ENCODE measurements at places on chromosomes 1 and 21.

GRCh38 chr1:89464008-89464407 is 60.6 kb upstream of the LRRC8B start:
- no peak for DNase-seq

GRCh38 chr1:24154215-24154614 is 11.3 kb upstream of the IL22RA1 start:
- no peak for DNase-seq

GRCh38 chr1:155909894-155910293 is 1.3 kb downstream of the RIT1 start:
- no peak for DNase-seq

- DNase-seq: no peak
These were observed 63.1 kb downstream of the TOR1AIP2 start for GRCh38 chr1:179814546-179814838.

- no peak for DNase-seq
These were observed 13.4 kb downstream of the ZCCHC17 start for GRCh38 chr1:31310198-31310597.

- DNase-seq: no peak
These were observed 642.9 kb downstream of the AJAP1 start for GRCh38 chr1:5297180-5297885.

DNA sequence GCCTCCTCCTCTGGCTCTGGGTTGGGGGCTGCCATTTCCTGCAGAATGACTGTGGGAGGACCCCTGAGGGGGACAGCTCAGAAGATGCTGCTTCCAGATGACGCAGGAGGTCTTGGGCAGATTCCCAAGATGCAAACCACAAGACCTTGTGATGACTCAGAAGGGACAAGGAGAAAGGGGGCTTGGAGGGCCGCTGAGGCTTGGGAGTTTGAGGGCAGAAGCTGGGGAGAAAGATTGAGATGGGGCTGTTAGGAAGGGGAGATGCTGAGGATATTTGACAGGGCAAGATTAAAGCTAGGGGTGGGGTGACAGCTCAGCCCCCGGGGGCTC is 7.5 kb downstream of the PTPRU start:
- DNase-seq: no peak

DNA sequence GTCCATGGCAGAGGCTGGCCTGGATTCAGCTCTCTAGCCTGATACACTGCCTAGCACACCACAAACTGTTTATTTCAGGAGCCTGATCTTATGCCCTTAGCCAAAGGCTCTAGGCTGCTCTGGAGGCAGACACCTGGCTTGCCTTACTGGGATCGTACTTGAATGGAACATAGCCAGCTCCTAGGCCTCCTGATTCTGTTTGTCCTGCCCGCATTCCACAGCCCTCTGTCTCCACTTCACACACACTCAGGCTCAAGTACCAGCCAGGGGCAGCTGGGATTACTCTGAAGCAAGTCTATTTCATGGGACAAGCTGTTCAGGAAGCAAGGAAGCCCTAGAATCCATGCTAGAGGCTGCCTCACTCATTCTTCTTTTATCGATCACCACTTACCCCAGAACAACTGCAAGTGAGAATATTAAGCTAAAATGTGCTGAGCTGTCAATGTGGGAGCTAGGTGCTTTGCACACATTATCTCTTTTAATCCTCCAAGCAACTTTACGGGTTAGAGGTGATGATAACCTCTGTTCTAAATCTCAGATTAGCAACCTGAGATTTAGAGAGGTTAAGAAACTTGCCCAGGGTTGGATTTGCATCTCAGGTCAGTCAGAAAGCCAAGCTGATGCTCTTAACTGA is 31.1 kb upstream of the CYP4B1 start:
- DNase-seq: no peak

DNA sequence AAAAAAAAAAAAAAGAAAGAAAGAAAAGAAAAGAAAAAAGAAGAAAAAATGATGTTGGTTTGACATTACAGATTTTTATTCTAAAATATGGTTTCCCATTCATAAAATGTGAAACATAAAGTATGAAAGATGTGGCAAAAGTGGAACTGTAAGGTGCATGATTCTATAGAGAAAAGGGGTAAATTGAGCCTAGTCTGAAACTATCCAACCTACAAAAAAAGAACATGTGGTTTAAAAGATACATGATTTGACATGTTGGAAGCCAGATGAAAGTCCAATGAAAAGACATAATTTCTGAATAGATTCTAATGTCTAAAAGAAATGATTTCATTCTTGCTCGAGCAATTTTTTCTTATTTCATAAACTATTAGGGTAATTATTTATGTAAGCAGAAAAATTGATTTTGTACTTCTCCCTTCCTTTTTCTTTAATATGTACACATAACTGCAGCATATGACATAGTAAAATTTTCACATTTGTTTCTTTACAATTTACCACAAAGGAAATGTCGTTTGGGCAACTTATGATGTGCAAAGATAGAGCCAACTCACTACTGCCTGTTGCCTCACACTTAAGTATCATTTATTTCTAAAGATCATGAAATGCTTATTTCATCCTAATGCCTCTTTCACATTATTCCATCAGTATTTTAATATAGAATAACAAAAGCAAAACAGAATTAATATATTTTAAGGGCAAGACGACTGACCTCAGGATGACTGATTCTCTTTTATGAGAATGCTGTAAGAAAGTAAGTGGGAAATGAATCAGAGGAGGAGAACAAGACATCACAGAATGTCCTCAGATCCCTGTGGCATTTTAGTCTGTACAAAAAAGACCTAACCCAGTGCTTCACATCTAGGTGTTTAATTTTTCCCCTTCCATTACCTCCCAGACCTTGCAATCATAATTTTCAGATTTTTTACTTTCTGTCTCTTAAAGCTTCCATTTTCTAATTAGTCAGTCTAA is 165.8 kb upstream of the HMCN1 start:
- DNase-seq: no peak

- DNase-seq: no peak
These were observed 40.3 kb upstream of the CCDC190 start for GRCh38 chr1:162901243-162901642.

- no peak for DNase-seq
These were observed 6.8 kb downstream of the TRNP1 start for GRCh38 chr1:27000090-27000816.

- peak; percentile 30 for DNase-seq
These were observed 181.2 kb upstream of the GALNT2 start for GRCh38 chr1:229885568-229886495.

DNA sequence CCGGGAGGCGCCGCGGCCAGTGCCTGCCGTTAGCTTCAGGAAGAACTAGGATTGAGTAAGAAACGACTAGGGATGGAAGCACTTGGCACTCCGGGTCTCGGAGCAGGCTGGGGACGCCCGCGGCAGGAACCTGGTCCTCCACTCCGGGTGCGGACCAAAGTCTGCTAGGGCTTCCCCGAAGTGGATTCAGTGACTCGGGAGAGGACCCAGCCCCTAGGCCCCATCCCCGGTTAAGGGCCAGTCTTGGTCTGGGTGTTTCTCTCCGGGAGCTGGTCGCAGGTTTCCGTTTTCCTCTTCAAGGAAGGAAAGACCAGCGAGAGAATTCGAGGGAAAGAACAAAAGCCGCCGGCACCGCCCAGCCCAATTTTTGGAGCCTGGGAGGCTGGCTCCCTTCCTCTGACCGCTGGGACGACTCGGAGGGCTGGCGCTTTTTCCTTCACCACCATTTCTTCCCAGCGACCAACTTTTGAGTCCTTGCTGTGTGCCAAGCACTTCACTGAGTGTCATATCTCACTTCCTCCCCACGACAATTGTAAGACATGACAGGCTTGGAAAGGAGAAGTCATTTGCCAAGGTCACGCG is 16.8 kb upstream of the STMN1 start:
- DNase-seq: peak; percentile 80

GRCh38 chr1:21852282-21853130 is 40.4 kb downstream of the LDLRAD2 start:
- DNase-seq: no peak

DNA sequence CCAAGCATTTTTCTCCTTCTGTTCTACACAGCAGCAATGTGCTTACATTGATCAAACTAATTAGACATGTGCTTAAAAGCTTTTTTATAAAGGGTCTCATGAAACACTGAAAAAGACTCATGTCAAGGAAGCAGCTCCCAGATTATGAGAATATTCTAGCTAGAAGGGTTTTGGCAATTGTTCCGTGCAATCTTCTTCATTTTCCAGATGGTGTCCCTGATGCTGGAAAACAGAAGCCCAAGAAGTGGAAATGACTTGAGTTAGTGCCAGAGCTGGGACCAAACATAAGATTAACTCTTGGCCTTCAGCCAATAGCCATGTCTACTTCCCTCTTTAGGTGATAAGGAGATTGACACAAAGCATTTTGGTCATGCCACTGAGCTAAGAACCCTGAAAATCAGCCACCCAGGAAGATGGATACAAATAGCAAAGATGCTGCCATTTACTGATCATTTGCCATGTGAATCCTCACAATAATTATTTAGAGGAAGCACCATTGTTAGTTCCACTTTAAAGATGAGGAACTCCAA is 110.8 kb downstream of the MATN1 start:
- no peak for DNase-seq

GRCh38 chr1:110390692-110391245 is at the start of gene SLC16A4:
TSS of gene SLC16A4 (minus strand) at chr1:110391026. CDS start at chr1:110389323, 1,703 bp downstream.
- no peak for DNase-seq

GRCh38 chr1:228469413-228470162 is 17.6 kb upstream of the RNF187 start:
- no peak for DNase-seq

DNA sequence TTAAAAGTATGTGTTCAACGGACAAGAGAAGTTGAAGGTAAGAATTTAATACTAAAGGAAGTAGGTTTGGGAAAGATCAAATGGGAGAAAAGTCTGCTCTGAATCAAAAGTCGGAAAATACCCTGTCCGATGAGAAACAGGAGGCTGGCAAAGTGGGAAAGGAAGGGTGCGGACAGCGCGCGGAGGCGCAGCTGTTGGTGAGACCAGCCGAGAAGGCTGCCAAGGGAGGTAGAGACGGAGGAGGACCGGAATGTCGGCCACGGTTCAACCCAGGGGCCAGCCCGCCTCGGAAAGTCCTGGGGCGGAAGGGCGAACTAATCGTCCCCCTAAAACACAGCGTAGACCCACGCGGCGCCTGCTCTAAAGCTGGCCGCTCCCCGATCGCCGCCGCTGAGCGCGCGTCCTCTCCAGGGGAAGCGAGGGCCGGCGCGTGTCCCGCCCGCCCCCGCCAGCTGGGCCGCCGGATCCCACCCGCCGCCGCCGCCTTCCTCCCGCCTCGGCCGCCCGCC is 639 bp upstream of the SPATA1 start:
- no peak for DNase-seq

- no peak for DNase-seq
These were observed 75.6 kb upstream of the KAZN start for GRCh38 chr1:14522926-14523241.

GRCh38 chr1:56434740-56435139 is 144.6 kb downstream of the PLPP3 start:
- no peak for DNase-seq

DNA sequence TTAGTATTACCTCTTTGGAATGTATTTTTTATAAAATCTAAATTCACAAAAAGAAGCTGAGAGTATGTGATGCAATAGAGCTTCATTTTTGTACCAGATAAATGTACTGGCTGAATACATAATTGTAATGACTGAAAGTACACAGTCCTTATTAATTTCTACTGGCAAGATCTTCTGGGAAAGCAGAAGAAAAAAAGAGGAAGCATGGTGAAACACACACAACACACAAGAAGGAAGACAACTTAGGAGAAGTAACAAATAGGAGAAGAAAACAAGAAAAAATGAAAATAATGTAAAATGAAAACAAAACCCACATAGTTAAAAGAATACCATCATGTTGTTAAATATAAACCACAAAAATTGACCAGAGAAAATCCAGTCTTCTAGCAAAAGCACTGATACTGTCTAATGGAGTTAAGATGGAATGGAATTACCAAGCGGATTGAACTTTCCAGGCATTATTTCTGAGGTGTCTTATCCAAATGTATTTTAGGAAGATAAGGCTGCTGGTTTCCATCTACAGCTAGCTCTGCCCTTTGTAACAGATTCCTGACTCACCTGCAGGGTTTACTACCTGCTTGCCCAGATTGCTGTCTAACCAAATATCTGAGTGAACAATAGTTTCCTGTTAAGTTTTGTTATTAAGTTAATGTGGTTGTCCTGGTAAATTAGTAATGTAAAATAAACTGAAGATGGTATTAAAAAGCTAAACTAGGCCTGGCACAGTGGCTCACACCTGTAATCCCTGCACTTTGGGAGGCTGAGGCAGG is 4.5 kb upstream of the COP1 start:
- no peak for DNase-seq

DNA sequence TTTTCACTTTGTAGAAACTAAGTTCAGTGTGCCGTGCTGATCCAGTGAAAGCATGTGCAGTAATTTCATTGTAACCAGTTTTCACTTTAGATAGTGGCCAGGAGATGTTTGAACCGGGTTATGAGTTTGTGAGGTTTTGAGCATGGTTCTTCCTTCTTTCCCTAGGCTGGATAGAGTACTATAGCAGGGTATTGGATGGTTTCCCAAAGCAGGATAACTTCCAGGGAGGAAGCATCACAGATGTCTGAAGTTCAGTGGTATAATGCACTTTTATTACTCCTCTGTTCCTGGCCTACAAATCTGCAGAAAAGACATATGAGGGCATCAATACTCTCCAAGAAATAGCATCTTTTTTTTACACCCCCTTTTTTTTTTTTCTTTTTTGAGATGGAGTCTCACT is 823.1 kb downstream of the USP25 start:
- DNase-seq: no peak

DNA sequence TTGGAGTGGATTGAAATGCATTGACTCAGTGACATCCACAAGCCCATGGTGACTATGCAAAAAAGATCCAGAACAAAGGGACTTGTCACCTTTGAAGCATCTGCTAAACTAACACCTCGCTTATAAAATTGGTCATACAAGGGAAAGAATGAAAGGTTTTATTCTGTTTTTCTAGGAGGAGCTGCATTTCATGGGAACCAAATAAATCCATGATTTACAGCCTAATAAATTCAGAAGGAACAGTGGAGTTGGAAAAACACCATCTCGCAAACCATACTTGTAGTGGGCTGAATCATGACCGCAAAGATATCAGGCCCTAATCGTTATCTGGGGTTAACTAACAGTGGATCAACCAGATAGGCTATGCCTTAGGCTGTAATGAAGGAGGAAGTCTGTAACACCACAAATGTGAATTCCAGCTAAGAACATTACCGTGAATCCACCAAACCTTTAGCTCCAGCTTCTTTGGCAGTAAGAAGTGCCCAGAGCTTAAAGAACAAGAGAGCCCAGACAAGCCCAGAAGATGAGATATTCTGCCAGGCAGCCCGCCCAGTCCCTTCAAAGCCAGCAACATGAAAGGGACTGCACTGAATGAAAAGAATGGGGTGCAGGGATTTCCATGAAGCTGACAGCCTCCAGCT is 27.4 kb downstream of the RSPH1 start:
- no peak for DNase-seq

DNA sequence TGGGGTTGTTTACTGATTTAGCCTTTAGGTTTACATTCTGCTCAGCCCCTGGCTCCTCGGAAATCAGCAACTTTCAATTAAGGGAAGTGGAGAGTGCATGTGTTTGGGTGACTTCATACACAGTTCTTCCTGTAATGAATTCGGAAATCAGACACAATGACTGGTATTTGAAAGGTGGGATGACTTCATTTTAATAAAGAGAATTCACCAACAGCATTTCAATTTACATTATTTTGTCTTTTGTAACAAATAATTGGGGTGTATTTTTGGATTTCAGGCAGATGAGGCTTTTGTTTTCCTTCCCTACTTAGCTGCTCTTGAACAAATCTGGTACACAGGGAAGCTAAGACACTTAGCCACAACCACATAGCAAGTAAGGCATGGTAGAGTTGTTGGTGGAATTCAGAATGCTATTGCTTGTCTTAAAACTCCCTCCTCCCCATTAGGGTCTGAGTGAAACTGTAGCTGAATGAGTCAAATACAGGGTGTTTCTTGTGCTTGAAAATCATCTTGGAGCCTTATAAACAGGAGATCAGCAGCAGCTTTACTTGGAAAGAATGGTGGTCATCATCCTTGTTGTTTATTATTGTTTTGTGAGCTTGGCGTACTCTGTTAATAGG is 917 bp downstream of the STX12 start:
- no peak for DNase-seq

Data from H1 (cell line).